Activated naive CD4-positive, alpha-beta T cell treated with anti-CD3 and anti-CD28 coated beads for 36 hours (primary cell): ENCODE measurements at places on chromosomes 12 and 14.
A peak's percentile ranks its signal among the peaks of the same experiment; 100 is the strongest.

DNA sequence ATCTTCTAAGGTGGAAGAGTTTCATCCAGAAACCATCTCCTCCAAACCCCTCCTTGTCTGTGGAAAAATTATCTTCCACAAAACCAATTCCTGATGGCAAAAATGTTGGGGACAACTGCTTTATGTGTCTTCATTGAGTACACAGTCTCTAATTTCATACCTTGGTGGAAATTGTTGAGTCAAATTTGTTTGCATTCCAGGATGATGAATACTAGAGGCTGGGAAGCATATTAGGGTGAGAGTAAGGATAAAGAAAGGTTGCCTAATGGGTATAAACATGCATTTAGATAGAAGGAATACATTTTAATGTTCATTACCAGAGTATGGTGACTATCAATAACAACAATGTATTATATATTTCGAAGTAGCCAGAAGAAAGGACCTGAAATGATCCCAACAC, 98.2 kb downstream of the C12orf42 start:
- no peak for DNase-seq

GRCh38 chr12:70719672-70720420, 82.6 kb upstream of the PTPRB start:
- peak; percentile 28 for DNase-seq

DNA sequence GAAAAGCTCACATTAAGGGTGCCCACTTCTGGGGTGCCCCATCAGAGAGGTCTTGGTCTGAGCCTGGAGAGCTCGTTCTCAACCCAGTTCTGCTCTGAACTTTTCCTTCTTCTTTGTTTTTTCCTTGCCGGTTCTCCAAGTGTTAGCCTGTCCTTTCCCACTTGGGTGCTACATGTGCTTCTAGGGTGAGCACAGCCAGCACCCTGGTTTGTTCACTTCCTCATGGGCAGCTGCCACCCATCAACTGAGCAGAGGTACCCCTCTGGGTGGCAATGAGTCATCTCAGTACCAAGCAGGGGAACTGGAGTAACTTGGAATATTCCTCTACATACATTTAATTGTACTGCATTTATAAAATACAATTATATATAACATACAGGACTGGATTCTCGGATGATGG, 3.9 kb upstream of the SYNE3 start:
- DNase-seq = peak; percentile 19

GRCh38 chr12:124915239-124916236, 1.1 kb upstream of the UBC start:
- no peak for DNase-seq

DNA sequence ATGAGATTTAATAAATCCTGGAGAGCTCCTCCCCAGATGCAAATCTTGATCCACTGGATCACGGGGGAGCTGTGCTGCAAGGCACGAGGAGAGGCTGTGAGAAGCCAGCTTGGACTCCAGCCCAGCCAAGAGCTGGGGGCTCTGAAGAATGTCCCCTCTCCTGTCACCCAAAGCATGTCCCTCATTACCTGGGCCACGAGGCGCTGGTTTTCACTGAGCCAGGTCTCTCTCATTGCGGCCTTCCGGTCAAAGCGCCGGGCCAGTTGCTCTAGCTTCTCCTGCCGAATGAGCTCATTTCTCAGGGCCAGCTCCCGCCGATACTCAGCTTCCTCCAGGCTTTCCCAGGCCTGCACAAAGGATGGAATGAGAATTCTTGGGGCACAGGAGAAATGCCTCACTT, 83.3 kb downstream of the SPTB start:
- DNase-seq = no peak

GRCh38 chr12:51395283-51396230, 4.4 kb upstream of the GALNT6 start:
- peak; percentile 75 for DNase-seq

DNA sequence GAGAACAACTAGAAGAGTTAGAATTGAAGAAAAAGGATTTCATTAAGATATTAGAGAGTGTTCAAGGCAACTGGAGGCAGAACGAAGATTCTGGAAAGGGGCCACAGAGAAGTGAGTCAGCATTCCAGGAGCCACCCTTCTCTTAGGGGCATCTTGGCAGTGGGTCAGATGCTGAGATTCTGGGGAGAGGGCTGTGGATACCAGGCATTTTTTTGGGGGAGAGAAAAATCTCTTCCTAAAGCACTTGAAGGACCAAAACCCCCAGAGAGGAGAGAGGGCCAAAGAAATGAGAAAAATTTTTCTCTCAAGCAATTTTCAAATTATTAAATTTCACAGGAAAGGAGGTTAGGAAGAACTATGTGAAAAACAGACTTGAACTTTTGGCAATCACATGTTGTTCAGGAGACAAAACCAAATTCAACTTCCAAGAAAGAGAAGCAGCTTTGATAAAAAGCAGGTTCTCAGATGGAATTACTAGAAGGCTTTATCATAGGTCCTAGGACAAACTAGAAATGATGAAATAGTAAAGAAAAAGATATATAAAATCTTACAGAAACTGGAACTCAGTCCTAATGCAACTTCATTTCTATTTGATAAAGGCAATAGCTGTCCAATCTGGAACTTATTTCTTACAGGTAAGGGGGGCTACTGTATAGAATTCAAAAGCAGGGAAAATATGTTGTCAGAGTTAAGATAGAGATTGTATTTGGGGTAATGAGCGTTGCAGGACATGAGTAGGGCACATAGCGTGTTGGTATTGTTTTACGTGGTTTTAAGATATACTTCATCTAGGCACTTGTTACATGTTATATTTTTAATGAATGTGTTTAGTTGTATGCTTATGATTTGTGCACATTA, 1.1 kb upstream of the CLEC2D start:
- DNase-seq = no peak

- DNase-seq = peak; percentile 73
These were observed 26.1 kb downstream of the JDP2 start for GRCh38 chr14:75453817-75454434.

DNA sequence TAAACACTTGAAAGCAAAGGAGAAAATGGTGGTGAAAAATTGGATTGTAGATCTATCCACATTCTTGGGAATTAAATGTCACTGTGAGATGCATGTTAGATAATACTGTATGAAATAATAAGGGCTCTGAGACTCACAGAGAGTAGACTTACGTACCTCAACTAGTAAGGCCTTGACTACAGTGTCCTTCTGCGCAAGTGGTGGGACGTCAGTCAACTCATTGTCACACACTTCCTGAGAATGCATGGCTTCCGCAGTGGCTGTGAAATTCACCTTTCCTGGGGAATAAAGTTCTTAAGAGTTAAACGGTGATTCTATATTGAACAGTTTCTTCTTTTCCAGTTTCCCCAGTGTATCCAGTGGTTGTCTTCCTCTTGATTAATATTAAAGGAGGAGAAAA, 32.6 kb upstream of the PZP start:
- no peak for DNase-seq

DNA sequence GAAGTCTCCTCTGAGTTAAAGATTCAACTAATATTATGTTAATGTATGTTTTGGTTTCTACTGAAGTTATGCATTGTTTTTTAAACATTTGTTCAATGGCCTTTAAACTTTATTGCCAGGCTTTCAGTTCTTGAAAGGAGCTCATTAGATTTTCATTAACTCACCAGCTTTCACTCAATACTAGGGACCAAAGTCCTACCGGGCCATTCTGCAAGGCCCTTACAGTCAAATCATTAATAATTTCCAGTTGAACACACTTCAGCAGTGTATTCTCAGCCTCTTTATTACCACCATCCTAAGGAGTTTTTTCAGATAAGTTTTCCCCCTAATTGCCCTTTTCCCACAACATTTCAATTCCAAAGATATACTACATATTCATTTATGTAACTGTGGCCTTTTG, 409.2 kb downstream of the DIO2 start:
- DNase-seq = no peak
